ENCODE measurements at places on chromosomes 3 and 15.

- no peak for DNase-seq
These were observed 37.7 kb upstream of the FGD5 start for GRCh38 chr3:14780927-14781507.

DNA sequence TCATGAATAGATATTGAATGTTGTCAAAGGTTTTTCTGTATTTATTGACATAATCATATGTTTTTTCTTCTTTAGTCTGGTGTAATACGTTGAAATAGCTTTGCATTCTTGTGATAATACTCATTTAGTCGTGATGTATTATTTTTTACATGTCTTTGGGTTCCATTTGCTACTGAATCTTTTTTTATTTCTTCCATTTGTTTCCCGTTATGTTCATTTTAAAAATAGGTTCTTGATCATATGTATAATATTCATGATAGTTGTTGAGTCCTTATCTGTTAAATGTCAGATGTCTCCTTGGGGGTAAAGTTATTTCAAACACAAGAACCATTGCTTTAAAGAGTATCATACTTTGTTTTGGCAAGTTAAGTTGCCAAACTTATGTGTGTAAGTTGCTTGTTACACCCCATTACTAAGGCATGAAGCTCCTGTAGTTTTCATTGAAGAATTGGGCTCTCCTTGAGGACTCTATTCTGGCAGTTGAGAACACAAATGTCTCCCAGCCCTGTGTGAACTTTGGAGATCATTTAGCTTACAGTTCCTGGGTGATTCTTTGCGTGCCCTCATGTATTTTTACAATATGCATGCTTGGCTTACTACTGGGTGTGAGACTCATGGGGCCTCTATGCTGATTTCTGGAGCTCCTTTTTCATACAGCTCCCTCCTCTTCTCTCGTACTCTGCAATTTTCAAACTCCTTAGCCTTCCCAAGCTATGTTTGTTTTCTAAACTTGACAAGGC is 8.3 kb downstream of the AKAP13 start:
- DNase-seq: no peak

DNA sequence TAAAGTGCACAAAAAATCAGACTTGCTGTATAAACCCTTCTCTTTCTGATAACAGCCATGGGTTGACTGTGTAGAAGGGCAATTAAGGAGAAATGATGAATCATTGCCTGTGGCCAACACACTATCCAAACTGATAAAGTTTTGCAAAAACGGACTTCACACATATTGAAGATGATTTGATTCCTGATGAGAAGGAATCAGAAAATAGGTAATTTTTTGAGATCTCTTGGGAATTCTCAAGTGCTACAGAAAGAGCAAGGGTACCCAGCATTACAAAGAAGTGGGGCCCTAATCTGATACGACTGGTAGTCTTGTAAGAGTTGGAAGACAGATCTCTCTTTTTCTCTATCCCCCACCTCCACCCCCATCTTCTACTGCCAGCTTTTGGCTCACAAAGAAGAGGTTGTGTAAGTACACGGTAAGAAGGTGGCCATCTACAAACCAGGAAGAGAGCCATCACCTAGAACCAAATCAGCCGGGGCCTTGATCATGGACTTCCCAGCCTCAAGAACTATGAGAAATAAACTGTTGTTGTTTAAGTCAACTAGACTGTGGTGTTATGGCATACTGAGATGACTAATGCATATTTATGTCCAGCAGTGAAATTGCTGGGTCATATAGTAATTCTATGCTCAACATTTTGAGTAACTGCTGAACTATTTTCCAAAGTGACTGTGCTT is 254.7 kb downstream of the EDEM1 start:
- DNase-seq: no peak

DNA sequence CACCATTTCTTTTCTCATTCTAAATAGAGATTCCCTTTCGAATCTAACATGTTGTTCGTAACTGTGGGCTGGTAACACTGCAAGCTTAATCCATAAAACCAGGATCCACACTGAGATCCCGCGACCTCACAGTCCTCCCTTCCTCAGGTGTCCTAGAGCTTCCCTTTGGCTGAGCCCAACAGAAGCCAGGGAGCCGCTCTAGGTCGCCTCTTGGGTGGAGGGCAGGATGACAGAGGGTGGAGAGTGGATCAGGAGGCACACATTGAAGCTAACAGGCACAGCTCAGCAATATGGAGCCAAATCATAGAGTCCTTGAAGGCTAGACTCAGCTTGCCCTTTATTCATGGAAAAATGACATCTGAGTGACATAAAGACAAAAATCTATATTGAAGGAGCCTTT is 44.7 kb upstream of the DLG1 start:
- no peak for DNase-seq

DNA sequence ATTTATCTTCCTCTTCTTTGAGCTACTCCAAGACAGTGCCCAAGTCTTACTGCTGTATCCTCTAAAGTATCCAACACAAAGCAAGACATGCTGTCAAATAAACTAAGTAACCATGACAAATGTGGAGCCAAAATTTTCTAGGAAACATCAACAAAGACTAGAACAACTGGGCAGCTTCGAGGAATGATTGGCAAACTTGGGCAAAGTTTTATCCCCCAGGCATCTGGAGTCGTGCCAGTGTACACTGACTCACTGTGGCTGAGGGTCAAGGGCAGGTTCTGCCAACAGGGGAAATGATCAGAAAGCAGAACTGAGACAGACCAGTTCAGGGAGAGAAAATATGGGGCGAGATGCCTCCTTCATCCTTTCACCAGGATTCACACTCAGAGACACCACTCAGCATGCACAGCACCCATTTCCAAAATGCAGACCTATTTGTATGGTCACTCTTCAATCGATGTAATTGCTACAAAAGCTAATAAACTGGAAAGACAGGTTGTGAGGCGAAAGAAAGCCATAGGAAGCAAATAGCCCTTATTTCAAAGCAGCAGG is 65.8 kb downstream of the MB21D2 start:
- peak; percentile 29 for DNase-seq

DNA sequence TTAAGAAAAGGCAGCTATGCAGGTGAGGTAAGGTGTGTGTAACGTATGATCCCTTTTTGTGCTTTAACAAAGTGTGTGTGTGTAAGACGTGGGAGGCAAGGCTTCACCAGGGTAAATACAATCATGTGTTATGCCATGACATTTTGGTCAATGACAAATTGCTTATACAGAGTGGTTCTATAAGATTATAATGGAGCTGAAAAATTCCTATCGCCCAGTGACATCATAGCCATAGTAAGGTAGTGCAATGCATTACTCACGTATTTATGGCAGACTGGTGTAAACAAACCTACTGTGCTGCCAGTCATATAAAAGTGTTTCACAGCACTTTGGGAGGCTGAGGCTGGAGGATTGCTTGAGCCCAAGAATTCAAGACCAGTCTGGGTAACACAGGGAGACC is 60.2 kb upstream of the LCTL start:
- no peak for DNase-seq

DNA sequence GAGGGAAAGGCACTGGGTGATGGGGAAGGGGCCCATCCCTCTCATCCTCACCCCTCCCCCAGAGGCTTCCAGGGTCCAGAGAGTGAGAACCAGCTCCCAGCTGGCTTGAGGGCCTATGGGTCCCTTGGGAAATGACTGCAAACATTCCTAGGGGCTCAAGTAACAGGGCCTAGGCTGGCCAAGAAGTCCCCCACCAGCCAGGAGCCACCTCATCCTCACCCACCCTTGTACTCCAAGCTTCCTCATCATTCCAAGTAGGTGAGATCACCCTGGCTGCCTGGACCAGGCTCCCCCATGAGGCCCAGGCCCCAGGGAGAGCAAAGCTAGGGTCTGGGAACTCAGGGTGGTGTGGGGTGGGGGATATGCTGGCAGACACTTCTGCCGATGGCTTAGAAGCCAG is 14.8 kb downstream of the LOXL1 start:
- DNase-seq: no peak

- DNase-seq: no peak
These were observed 680 bp downstream of the POC1A start for GRCh38 chr3:52153389-52154096.

- DNase-seq: no peak
These were observed 133.7 kb upstream of the POU1F1 start for GRCh38 chr3:87410110-87410509.

- DNase-seq: no peak
These were observed 1.7 kb downstream of the CMTM8 start for GRCh38 chr3:32240159-32240545.

DNA sequence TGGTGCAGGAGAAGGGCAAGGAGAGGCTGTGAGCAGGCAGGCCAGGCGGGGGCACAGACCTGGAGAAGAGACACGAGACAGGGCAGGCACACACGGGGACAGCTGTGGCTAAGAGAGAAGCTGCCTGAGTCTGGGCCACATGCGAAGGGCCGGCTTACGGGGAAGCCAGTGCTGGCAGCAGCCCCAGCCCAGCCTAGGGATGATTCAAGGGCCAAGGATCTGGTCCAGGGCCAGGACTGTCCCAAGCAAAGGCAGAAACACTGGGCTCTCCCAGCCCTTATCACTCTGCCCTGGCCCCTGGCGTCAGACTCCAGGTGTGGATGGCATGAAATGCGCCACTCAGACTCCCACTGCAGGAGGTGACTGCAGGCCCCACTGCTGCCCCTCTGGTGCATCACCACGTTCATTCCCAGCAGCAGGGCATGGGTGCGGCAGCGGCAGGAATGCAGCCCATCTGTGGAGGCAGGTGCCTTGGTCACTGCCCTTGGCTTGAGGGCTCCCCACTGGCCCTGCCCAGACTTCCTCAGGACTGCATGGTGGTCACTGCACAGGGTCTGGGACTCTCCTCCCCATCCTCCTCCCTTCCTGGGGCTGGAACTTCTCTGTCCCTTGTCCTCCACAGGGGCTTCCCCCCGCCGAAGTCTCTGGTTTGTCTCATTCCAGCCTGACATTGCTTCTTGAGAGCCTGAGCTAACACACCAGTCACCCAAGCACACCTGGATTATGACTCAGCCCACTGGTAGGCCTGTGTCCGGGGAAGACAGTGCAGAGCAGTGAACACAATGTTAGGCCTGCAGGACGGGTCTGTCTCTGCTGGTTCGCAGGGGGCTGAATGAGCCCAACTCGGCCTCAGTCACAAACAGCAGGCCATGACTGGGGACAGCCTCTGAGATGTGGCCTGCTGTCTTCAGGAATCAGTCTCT is 69.3 kb downstream of the TBC1D2B start:
- no peak for DNase-seq

DNA sequence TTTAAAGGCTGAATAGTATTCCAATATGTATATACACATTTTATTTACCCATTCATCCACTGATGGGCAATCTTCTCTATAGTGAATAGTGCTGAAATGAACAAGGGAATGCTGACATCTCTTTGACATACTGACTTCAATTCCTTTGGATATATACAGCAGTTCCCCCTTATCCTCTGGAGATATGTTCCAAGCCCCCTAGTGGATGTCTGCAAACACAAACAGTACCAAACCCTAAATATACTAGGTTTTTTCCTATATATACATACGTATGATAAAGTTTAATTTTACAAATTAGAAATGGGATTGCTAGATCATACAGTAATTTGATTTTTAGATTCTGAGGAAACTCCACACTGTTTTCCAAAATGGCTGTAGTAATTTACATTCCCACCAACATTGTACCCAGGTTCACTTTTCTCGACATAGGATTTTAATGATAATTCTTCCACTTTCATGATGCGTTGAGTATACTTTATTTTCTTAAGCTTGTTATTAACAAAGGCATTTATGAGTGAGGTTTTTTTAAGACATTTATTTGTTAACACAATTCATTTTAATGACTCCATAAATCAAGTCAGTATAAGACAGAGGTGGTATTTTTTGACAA is 38.2 kb downstream of the VPS13C start:
- DNase-seq: no peak

- DNase-seq: no peak
These were observed 23.5 kb upstream of the STT3B start for GRCh38 chr3:31509147-31509728.

GRCh38 chr3:141355242-141355641 is 13.1 kb upstream of the ZBTB38 start:
- DNase-seq: no peak

DNA sequence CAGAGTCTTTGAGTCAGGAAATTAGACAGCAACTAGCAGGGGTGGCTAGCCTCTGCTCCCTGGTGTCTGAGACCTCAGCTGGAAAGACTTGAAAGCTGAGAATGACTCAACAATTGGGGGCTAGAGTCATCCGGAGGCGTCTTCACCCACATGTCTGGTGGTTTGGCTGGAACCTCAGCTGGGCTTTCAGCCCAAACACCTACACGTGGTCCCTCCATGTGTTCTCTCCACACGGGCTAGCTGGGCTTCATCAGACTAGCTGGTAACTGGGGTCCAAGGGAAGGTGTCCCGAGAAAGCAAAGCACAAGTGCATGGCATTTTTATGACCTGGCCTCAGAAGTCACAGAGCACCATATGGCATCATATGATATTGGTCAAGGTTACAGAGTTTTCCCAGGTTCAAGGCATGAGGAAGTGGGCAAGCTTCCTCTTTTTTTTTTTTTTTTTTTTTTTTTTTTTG is 19.9 kb upstream of the ABHD2 start:
- no peak for DNase-seq

- DNase-seq: no peak
These were observed 137.3 kb upstream of the UBE2E1 start for GRCh38 chr3:23668430-23668904.

DNA sequence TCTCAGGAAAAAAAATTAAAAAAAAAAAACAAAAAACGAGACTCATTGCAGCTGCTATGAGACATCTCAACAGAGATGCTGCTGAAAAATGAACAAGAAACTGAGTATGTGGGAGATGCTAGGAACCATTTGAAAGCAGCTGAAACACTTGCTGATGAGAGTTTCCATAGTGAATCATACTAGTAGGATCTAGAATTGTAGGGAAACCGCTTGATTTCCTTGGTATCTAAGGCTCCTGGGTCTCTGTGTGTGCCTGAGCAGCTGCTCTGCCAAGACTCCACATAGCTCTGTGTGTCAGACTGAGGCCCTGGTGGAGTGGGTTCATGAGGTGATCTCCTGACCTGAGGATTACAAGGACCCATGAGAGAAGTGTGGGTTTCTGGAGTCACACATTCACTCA is 313.4 kb upstream of the NECTIN3 start:
- no peak for DNase-seq

DNA sequence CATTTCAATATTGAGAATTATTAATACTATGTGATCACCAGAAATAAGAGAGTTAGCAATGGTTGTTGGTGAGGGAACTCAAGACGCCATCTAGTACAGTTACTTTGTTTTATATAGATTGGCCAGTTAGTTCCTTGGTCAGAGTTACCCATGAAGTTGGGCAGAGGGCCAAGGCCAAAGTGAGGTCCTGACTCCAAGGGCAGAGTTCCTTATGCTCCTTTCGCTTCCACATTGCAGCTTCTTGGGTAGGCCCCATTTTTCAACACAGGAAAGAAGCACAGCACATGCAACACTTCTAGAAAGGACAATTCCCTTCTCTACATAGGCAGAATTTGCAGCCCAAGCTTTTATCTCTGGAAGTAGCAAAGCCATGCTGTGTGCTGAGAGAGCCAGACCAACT is 178.6 kb downstream of the KCNAB1 start:
- DNase-seq: peak; percentile 33

DNA sequence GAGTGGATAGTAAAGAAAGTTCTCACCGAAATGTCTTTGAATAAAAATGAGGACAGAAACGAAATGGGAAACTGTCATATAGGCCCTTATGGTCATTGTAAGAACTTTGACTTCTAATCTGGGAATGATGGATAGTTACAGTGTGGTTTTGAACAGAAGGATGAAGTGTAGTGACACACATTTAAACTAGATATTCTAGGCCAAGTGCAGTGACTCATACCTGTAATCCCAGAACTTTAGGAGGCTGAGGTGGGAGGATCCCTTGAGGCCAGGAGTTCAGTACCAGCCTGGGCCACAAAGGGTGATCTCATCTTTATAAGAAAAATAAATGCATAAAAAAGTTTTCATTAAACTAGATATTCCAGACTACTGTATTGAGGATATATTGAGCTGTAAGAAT is 452.8 kb downstream of the ROBO1 start:
- DNase-seq: no peak

Measured in midbrain (tissue), 1 donor.